Stimulated activated effector memory CD8-positive, alpha-beta T cell treated with anti-CD3 and anti-CD28 coated beads, Interleukin-12 subunit alpha, Interleukin-12 subunit beta, amount 100 ng/mL, for 72 hours (primary cell): ENCODE measurements at places on chromosomes 4 and X.

- no peak for DNase-seq
These were observed 312.2 kb downstream of the GPM6A start for GRCh38 chr4:175499735-175500352.

GRCh38 chr4:173024203-173024602, 144.4 kb upstream of the GALNT7 start:
- DNase-seq, result no peak

- no peak for DNase-seq
These were observed 266.1 kb upstream of the ANXA10 start for GRCh38 chr4:167826281-167826680.

DNA sequence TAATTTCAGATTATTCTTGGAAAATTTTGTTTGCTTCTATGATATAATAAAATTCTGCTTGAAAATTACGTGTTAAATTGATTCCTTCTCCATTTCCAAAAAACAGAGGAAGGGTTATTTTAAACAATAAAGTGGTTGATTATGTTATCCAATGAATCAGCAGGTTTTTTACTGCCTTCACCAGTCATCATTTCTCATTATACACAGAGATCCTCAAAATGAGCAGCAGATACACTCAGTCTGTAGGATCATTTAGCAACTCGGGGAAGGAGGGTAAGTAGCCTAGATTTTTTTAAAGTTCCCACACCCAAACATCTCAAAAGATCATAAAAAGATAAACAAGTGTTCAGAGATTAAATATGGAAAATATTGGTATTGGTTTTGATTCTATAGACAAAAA, 6.8 kb upstream of the TMEM144 start:
- DNase-seq, result no peak

GRCh38 chr4:7419961-7420660, 14.6 kb downstream of the PSAPL1 start:
- no peak for DNase-seq

DNA sequence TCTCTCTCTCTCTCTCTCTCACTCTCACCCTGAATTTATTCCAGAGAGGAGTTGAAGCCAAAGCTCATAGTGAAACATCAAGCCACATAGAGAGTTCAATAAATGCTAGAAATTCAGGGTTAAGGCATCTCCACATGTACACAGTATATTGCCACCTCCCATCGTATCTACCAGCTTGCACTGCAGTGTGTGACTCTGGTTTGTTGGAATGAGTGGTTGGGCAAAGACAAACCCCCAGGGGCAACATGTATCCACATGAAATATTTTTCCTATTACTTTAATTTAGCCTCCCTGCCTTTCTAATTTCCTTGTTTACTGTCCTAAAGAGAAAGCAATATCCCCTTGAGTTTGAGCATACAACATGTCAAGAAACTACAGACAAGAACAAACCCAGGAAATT, 247.3 kb downstream of the SPATA18 start:
- DNase-seq, result no peak

DNA sequence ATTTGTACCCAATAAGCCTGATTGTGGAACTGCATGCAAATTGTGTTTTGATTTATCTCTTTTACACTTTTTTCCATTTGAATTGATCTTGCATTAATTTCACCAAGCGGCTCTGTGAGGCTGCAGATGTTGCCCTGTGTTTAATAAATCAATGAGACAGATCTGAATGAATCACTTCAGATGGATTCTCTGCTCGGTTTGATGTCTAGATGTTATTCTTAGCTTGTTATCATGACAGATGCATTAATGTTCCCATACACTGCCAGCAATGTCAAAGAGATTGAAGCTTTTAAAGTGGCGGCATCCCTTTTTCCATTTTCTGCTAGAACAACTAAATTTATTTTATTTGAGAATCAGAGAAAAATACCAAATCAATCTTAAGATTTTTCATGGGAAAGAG, 6.3 kb downstream of the DACH2 start:
- DNase-seq, result no peak

- no peak for DNase-seq
These were observed 17.5 kb upstream of the UGDH start for GRCh38 chr4:39544580-39545315.

DNA sequence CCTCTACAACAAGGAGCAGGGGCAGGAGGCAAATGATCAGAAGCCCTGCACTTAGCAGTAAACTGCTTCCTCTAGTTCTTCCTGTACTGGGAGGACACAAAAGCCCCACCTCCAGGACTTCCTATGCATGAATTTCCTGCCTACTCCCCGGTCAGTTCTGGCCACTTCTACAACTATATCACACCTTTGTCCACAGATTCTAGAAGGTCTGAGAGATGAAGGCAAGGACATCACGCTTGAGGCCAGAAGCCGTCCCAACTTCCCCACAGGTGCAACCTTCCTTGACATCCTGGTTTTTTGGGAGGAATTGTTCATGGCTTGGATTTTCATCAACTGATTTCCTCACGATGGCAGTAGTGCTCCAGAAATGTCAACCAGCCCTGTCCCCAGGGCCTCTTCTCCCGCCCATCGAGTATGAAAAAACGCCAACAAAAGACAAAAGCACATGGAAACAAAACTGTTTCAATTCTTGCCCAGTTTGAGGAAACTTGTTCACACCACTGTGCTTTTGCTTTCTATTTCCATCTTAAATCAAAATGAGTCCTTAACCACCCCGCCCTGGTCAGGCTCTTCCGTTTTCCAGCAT, 206.5 kb upstream of the STK26 start:
- DNase-seq, result no peak

GRCh38 chrX:747176-747575, 116.6 kb downstream of the SHOX start:
- no peak for DNase-seq

DNA sequence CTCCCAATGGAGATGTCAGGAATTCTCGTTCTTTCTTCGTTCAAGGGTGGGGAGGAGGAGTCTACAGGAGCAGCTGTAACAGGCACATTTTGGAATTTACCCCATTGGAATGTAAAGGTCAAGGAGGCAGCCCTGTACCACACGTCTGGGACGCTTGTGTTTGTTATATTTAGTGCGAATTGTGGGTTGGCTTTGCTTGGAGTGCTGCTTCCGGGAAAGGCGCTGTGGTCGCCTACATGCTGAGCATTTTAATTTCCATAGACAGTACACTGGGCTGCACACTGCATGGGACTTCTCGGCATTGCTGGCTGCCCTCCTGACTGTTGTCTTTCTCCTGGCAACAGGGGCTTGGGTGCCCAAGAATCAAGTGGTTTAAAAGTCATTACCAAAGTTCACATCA, 12.8 kb downstream of the GYG2 start:
- no peak for DNase-seq

- no peak for DNase-seq
These were observed 24.8 kb downstream of the ZFYVE28 start for GRCh38 chr4:2393353-2394270.

GRCh38 chr4:124210746-124211145, 501.8 kb downstream of the ANKRD50 start:
- no peak for DNase-seq

DNA sequence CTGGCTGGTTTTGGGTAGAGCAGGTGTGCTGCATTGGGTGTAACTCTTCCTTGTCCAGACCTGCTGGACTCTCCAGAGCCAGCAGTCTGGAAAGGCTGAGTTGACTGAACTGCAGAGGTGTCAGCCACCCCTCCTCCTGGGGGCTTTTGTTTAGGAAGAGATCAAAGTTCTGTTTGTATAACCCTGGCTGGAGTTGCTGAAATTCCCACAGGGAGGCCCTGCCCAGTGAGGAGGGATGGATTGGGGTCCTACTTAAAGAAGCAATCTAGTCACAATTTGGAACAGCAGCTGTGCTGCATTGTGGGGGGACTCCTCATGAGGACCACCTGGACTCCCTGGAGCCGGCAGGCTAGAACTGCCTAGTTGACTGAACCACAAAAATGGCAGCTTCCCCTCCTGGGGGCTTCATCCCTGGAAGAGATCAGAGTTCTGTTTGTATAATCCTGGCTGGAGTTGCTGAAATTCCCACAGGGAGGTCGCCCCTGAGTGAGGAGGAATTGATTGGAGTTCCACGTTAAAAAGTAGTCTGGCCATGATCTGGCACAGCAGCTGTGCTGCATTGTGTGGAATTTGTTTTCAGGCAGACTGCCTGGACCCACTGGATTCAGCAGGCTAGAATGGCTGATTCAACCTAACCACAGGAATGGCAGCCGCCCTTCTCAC, 264.9 kb upstream of the ZC4H2 start:
- no peak for DNase-seq

GRCh38 chr4:41142376-41143310, 71.7 kb downstream of the APBB2 start:
- no peak for DNase-seq

GRCh38 chrX:119218198-119218597, 17.9 kb upstream of the PGRMC1 start:
- DNase-seq, result no peak

DNA sequence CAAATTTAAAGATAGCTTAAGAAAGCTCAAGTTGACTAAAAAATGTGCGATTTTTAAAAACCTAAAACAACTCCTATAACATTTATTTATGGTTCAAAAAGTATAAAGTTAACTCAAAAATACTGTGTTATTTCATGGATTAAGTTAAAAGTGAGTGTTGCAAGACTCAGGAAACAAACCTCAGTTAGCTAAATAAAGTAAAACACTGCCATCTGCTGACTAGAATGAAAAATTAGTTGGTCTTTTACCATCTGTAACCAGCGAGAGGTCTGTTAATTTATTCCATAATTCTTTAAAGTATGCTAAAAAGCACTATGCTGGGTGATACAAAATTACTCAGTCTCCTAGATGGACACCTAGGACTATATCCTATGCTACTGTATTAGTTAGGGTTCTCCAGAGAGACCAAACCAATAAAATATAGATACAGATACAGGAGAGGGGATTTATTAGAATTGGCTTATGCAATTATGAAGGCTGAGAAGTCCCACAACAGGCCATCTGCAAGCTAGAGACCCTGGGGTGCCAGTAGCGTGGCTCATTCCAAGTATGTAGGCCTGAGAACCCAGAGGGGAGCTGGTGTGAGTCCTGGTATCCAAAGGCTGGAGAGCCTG, 4.9 kb upstream of the WDFY3 start:
- DNase-seq, result no peak

DNA sequence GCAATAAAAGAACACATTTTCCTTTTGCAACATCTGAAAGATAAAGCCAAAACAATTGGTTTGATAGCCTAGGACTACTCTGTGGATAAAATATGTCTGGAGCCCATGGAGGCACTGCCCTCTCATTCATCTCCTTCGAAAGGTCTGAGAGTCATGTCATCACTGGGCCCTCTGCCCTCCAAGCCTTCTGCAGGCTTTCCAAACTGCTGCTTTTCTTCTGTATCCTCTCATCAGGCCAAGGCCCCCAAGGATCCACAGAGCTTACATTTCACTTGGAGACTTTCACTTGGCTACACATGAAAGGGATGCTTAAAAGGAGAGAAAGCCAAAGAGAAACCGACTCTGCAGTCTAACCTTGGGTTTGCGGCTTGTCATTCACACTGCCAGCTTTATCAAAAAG, 109.9 kb downstream of the SH3RF1 start:
- DNase-seq, result no peak

GRCh38 chrX:112641449-112641848, 38.3 kb downstream of the LHFPL1 start:
- no peak for DNase-seq

DNA sequence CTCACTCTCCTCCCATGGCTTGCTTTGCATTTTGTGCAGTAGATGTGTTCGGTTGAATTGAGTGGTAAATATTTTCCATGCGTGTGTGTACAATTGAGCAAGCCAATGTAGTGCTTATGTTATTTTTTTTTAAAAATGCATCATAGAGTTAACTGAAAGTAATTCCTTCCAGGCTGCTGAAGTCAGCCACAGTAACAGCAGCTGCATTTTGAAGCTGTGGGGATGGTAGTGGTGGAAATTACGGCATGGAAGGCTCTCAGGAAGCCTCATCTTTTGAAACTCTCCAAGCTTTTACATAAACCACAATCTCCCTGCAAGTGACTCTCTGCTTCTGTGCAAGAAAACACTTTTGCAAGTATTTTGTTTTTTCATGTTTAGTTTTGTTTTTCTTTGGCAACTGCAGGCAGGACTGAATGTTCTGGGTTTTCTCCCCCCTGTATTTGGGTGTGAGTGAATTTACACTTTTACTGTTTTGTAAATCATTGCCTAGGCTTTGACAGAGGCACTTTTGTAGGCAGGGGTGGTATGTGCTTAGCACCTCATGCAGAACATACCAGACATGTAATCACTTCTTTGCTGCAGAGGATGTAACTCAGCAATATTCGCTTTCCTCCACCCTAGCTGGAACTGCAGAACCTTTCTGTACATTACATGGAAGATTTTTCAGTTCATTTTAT, 56.2 kb downstream of the LRRC66 start:
- no peak for DNase-seq

DNA sequence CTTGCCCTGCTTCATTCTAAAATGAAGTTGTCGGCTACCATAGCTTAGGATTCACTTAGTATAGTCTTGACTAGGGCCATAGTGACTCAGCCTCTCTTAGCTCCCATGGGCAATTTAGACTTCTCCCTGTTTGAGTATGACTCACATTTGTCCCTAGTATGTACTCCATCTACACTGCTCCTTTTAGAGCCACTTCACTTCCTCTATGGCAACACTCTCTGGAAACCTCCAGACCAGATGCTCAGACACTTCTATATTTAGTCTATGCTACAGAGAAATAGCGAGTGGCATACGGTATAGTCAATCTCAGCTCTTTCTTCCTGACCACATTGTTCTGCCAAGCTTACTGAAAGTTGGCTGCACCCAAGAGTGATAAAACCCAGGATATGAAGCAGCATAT, 11.2 kb downstream of the MEPE start:
- no peak for DNase-seq

DNA sequence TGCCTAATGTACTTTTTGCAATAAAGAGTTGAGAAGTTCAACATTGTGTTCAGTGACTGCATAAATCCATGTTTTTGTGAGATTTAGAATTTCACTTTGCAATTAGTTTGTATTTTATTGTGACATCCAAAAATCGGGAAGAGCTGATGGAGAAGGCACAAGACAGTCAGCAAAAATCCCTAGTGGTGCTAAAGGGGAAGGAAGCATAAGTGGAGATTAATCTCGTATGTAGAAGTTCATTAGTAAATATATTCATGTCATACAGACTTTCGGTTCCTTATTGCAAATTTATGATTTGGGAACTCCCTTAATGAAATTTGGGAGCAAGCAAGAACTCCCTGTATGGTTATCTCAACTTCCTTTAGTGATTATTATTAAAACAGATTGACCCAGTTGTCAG, 57.8 kb upstream of the SLC39A8 start:
- no peak for DNase-seq

- DNase-seq, result no peak
These were observed 625.6 kb downstream of the BCOR start for GRCh38 chrX:39472161-39472560.

DNA sequence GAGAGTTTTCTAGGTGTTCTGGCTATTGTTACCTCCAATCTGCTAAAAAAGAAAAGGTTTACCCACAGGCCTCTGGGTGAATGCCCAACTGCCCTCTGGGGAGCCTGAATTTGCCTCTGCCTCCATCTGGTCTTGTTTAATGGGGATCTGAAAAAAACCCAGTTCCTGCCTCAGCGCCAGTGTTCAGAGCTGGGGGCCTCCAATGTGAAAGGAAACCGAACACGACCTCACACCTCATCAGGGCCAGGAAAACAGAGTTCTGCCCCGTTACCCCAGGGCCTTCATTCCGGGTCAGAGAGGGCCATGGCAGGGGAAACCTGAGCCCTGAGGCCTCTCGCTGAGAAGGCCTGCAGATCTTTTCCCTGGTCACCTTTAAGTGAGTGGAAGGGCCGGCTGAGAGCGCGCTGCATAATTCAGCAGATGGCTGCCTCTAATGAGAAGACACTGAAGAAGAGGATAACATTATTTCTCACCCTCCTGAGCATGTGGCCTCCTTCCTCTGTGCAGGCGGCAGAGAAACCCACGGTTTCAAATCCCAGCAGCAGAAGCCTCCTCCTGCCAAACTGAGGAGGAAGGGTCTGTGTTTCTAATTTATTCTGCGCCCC, 6.8 kb downstream of the SEPTIN6 start:
- DNase-seq, result peak; percentile 51

- DNase-seq, result no peak
These were observed 2387.7 kb upstream of the TENM3 start for GRCh38 chr4:179855469-179855868.
